ENCODE measurements at places on chromosomes 3 and 15. TPM values are rescaled to one million over a fixed set of nuclear protein-coding genes. Genes with fewer than 3 reads are reported as not detected.
A peak's percentile ranks its signal among the peaks of the same experiment; 100 is the strongest.

CADPS gene
- total RNA-seq, result not detected

GRCh38 chr15:38904298-38904697 is 339.7 kb upstream of the RASGRP1 start:
- no peak overlapping the region for H3K27ac ChIP-seq
- no peaks in the 10 kb centered on the region for H3K36me3 ChIP-seq
- DNase-seq, result no peak

GRCh38 chr3:173037840-173038483 is 103.1 kb downstream of the SPATA16 start:
- H3K4me3 ChIP-seq, result no peak overlapping the region
- no peaks in the 10 kb centered on the region for H3K27me3 ChIP-seq
- no peaks in the 10 kb centered on the region for H3K36me3 ChIP-seq

- H3K27ac ChIP-seq, result no peak overlapping the region
- no peaks in the 10 kb centered on the region for H3K4me1 ChIP-seq
- no peaks in the 10 kb centered on the region for H3K27me3 ChIP-seq
- no peak for DNase-seq
- no peak overlapping the region for H3K4me3 ChIP-seq
Observed at GRCh38 chr15:100891307-100892012, 11.8 kb downstream of the ALDH1A3 start.

DNA sequence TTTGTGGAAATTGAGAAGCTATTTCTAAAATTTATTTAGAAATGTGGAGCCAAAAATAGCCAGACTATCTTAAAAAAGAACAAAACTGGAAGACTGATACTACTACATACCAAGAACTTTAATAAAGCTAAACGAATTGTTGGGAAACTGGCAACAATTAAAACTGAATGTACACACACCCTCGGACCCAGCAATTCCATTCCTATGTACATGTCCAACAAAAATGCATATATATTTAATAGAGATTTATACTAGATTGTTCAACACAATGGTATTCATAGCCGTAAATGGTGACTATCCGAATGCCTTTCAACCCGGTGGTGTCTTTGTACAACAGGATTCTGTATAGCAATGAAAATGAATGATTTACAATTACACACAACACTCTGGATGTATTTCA is 136.5 kb upstream of the RASGRP1 start:
- H3K4me1 ChIP-seq, result no peaks in the 10 kb centered on the region
- no peak for DNase-seq

- H3K36me3 ChIP-seq, result no peaks in the 10 kb centered on the region
- DNase-seq, result no peak
- H3K27ac ChIP-seq, result no peak overlapping the region
- peaks cover 2% of the 10 kb centered on the region for H3K27me3 ChIP-seq
- no peaks in the 10 kb centered on the region for H3K4me1 ChIP-seq
- H3K4me3 ChIP-seq, result no peak overlapping the region
Observed at GRCh38 chr15:58134886-58135285, 3.3 kb upstream of the AQP9 start.

DNA sequence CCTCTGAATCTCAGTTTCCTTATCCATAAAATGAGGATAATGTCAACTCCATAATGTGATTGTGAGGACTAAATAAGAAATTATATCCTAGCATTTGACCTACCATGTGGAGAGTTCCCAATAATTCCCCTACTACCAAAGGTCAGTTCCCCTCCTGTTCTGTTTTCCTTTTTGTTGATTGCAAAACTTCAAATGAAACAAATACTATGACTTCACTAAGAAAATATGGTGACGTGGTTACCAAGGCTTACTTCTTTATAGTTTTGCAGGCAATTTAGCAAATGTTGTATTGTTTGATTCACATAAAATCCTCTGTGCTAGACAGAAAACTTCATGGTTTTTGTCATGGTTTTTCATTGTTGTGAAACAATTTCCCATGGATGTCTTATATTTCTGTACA is 153.8 kb upstream of the RORA start:
- no peaks in the 10 kb centered on the region for H3K36me3 ChIP-seq
- no peak overlapping the region for H3K27ac ChIP-seq
- no peaks in the 10 kb centered on the region for H3K27me3 ChIP-seq
- no peak overlapping the region for H3K4me3 ChIP-seq
- DNase-seq, result no peak
- no peaks in the 10 kb centered on the region for H3K4me1 ChIP-seq

TM4SF1 gene
- 1,063 TPM for total RNA-seq

DNA sequence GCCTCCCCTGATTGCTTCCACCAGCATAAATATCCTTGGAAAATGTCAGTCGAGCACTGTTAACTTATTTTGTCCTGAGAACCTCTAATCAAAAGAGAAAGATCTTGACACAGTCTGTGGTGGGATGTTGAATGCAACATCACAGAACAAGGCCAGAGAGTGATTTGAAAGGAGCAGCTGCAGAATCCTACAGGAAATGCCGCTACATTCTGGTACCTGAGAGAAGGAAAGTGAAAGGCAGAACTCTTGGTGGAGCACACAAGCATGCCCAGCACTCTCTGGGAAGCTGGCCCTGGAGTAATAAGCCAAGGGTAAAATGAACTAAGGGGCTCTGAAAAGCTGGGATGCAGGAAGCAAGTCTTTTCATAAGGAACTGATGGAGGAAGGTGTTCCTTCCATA is 75.8 kb downstream of the CBLB start:
- no peaks in the 10 kb centered on the region for H3K36me3 ChIP-seq
- H3K27ac ChIP-seq, result no peak overlapping the region
- DNase-seq, result no peak
- H3K4me1 ChIP-seq, result no peaks in the 10 kb centered on the region
- H3K4me3 ChIP-seq, result no peak overlapping the region

ECE2 gene
- total RNA-seq, result not detected

GRCh38 chr15:40282147-40282868 is 556 bp downstream of the ANKRD63 start:
- no peaks in the 10 kb centered on the region for H3K27me3 ChIP-seq
- H3K27ac ChIP-seq, result peak overlapping the region; percentile 17
- H3K4me1 ChIP-seq, result 0 out of 2 replicates have a peak, but pooled peaks cover 7% of the 10 kb centered on the region
- H3K4me3 ChIP-seq, result peak overlapping the region; percentile 49
- no peak for DNase-seq
- no peaks in the 10 kb centered on the region for H3K36me3 ChIP-seq

DNA sequence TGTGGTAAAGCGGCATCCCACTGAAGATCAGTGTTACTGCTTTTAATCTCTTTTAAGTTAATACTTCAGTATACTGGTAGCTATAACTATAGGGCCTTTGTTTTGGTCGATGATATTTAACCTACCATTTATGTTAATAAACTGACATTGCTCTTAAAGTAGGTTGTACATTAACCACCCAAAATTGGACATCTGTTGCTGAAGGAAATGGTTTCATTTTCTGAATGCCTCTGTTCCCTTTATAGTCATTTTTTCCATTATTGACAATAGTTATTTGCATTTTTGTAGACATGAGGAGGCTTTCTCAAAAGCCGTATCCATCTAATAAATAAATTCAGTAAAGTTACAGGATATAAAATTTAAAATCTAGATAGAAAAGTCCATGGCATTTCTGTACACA is 252.4 kb upstream of the UBE2E1 start:
- H3K27me3 ChIP-seq, result no peaks in the 10 kb centered on the region
- H3K36me3 ChIP-seq, result no peaks in the 10 kb centered on the region
- no peak overlapping the region for H3K4me3 ChIP-seq
- no peaks in the 10 kb centered on the region for H3K4me1 ChIP-seq
- DNase-seq, result no peak
- no peak overlapping the region for H3K27ac ChIP-seq

- no peak overlapping the region for H3K27ac ChIP-seq
- no peaks in the 10 kb centered on the region for H3K4me1 ChIP-seq
- H3K36me3 ChIP-seq, result no peaks in the 10 kb centered on the region
- H3K27me3 ChIP-seq, result no peaks in the 10 kb centered on the region
Observed at GRCh38 chr3:48855681-48856447, 8.2 kb upstream of the PRKAR2A start.

- no peaks in the 10 kb centered on the region for H3K27me3 ChIP-seq
- peak overlapping the region; percentile 93 for H3K27ac ChIP-seq
- no peaks in the 10 kb centered on the region for H3K36me3 ChIP-seq
- H3K4me3 ChIP-seq, result peak overlapping the region; percentile 86
- no peak for DNase-seq
Observed at GRCh38 chr3:141311170-141311495, 57.2 kb upstream of the ZBTB38 start.

CD276 gene
- total RNA-seq, result 99.1 TPM

- H3K27ac ChIP-seq, result no peak overlapping the region
- no peaks in the 10 kb centered on the region for H3K36me3 ChIP-seq
- DNase-seq, result no peak
- no peaks in the 10 kb centered on the region for H3K4me1 ChIP-seq
- no peaks in the 10 kb centered on the region for H3K27me3 ChIP-seq
Observed at GRCh38 chr3:147185781-147186180, 220.6 kb downstream of the ZIC4 start.

- no peaks in the 10 kb centered on the region for H3K4me1 ChIP-seq
- no peak for DNase-seq
- no peaks in the 10 kb centered on the region for H3K27me3 ChIP-seq
- H3K4me3 ChIP-seq, result no peak overlapping the region
Observed at GRCh38 chr15:85154061-85154460, 172.4 kb downstream of the PDE8A start.

A4GNT gene
- total RNA-seq, result not detected

DNA sequence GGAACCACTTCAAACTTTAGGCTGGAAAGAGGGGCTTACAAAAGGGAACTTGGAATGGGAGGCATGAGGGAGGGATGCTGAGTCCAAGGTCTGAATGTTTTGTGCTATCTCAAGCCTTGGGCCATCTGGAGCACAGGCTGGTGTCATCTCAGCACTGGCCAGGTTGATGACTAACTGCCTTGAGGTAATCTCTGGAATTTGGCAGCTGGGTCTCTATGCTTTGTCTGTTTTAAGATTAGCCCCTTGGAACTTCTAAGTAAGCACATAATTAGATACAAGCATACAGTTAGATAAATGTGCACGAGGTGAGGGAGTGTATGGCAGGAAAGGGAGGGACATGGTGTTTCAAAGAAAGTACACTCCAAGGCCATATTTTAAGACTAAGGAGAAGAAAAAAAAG is 252.4 kb upstream of the CCDC54 start:
- H3K4me1 ChIP-seq, result no peaks in the 10 kb centered on the region
- no peak for DNase-seq

- peak overlapping the region; percentile 13 for H3K4me3 ChIP-seq
- peak overlapping the region; percentile 74 for H3K27ac ChIP-seq
- H3K27me3 ChIP-seq, result no peaks in the 10 kb centered on the region
- H3K4me1 ChIP-seq, result peaks cover 33% of the 10 kb centered on the region
- H3K36me3 ChIP-seq, result no peaks in the 10 kb centered on the region
Observed at GRCh38 chr15:75694241-75695182, 18.1 kb downstream of the CSPG4 start.

TRIM42 gene
- total RNA-seq, result not detected

DNA sequence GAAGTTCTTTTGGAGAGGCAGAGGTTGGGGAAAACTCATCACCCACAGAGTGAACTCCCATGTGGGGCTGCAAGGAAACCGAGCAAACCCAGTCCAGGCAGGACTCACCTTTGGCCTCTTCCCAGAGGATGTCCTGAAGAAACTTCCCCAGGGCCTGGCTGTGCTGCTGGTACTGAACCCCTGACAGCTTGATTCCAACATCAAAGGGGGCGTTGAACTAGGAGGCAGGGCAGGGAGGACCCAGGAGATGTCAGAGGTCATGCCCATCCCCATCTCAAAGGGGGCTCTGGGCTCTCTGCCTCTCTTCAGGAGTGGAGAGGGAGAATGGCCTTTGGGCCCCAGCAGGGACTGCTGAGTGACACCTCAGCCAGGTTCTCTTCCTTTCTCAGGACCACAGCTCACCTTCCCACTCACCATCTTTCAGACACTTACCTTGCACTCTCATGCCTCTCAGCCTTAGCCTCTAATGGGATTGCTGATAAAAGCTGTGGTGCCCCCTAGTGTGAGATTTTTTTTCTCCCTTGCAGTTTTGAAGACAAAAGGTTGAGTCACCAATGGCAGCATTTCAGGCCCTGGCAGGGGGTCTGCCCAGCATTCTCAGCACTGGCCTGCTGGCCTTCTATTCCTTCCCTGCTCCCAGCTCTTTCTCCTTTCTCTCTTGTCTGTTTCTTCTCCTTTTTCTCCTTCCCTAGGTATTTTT is 6.0 kb downstream of the GHRL start:
- H3K4me1 ChIP-seq, result no peaks in the 10 kb centered on the region
- H3K36me3 ChIP-seq, result peaks cover 9% of the 10 kb centered on the region
- no peaks in the 10 kb centered on the region for H3K27me3 ChIP-seq
- H3K27ac ChIP-seq, result no peak overlapping the region
- peak; percentile 13 for DNase-seq
- no peak overlapping the region for H3K4me3 ChIP-seq

DNA sequence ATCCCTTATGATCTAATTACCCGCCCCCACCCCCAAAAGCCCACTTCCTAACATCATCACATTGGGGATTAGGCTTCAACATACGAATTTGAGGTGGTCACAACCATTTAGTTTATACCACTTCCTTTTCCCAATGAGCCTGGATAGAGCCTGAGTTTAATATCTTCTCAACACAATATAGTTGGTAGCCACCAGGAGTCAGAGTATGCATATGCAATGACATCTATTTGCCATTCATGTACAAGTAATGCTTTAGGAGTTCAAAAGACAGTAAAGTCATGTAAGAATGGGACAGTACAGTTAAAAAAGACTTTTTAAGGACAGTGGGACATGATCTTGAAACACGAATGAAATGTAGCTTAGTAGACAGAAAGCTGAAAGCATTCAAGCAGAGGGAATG is 172.4 kb downstream of the DCLK3 start:
- H3K27me3 ChIP-seq, result no peaks in the 10 kb centered on the region
- no peak overlapping the region for H3K27ac ChIP-seq
- no peaks in the 10 kb centered on the region for H3K36me3 ChIP-seq

DNA sequence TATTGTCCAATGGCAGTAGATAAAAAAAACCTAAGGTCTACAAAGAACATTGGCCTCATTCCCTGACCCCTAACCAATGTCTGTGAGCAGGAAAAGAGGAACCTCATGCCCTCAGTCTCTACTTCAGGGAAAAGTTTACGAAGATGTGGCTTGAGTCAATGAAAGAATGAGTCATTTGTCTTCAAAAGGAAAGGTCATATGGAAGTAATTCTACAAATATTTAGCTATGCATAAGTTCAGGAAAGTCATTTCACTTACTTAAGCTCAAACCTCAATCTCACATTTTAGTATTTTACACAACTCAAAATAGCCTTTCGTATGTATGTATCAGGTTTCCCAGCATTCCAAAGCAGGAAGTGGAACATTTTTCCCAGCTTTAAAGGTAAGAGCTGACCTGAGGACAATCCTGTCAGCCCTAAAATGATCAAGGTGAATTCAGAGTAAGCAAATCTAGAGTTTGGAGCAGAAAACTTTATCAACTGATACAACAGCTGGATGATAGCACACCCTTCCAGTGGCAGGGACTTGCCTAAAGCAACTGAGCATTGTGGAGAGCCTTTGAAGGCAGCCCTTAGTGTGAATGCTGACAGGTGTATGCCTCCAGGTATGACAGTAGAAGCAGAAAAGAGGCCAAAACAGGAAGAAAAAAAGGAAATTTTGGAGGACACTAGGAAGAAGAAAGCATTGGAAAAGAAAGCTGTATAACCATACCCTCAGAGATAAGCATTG is 53.9 kb upstream of the ACKR4 start:
- DNase-seq, result peak; percentile 59
- no peak overlapping the region for H3K27ac ChIP-seq
- no peaks in the 10 kb centered on the region for H3K27me3 ChIP-seq
- no peak overlapping the region for H3K4me3 ChIP-seq
- no peaks in the 10 kb centered on the region for H3K4me1 ChIP-seq
